ENCODE measurements at places on chromosomes 1 and 21.

GRCh38 chr1:226349801-226350518 lies 41.0 kb upstream of the LIN9 start:
- DNase-seq: no peak

DNA sequence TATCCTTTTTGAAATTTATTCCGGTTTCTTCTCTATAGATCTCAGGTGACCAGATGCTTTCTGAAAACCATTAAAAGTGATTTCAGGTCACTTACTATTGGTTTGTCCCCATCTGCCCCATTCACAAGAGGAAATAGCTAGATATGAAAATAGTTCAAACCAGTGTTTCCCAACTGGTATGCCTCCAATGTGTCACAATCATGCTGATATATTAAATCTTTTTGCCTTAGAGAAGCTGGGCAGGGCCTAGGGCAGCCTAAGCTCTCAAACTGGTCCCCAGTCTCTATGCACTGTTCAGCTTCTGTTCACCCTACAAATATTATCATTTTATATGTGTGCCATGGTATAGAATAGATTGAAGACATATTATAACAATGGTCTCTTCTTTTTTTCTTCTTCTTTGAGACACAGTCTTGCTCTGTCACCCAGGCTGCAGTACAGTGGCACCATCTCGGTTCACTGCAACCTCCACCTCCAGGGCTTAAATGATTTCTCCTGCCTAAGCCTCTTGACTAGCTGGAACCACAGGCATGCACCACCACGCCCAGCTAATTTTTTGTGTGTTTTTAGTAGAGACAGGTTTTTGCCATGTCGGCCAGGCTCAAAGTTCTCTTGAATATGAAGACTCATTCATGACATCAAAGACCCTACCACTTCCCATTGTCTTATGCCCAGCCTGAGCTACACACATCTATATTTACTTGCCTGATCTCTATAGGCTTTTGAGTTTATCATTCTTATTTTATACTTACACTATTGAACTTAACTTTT lies 15.7 kb downstream of the PTPN22 start:
- DNase-seq: no peak

GRCh38 chr1:26786437-26787380 lies 1.0 kb upstream of the PIGV start:
- no peak for DNase-seq

GRCh38 chr21:45443595-45444181 lies 38.7 kb downstream of the COL18A1 start:
- no peak for DNase-seq

GRCh38 chr21:14918527-14918926 lies 146.3 kb downstream of the NRIP1 start:
- no peak for DNase-seq

GRCh38 chr1:20732588-20733359 lies at the start of gene SH2D5:
SH2D5 (minus strand) TSS chr1:20732703; CDS start chr1:20728044, 4,659 bp downstream.
- no peak for DNase-seq

DNA sequence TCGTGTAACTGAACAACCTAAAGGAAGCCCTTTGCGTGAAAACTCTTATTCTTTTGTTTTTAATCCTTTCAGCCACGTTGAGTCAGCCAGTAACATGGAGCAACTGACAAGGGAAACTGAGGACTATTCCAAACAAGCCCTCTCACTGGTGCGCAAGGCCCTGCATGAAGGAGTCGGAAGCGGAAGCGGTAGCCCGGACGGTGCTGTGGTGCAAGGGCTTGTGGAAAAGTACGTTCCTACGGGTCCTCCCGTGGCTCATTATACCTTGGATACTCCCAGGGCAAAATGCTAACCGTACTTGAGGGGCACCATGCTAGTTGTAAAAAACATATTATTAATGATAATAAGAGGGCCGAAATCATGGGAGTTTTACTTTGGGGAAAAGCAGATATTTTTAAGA lies 49.4 kb downstream of the LAMC2 start:
- DNase-seq: no peak

GRCh38 chr1:206982216-206982615 lies 12.0 kb upstream of the FCAMR start:
- DNase-seq: peak; percentile 42

DNA sequence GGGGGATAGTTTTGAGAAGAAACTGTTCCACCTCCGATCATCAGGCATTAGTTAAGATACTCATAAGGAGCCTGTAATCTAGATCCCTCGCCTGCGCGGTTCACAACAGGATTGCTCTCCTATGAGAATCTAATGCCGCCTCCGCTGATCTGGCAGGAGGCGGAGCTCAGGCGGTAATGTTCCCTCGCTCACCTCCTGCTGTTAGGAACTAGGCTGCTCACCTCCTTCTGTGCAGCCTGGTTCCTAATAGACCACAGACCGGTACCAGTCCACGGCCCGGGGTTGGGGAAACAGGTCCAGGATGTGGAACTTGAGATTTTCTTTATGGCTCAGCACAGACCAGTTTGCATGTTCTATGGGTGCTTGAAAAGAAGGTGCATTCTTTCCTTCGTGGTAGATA lies 27.2 kb upstream of the FAM3B start:
- no peak for DNase-seq

GRCh38 chr1:233315718-233316301 lies 11.7 kb upstream of the MAP3K21 start:
- DNase-seq: no peak

DNA sequence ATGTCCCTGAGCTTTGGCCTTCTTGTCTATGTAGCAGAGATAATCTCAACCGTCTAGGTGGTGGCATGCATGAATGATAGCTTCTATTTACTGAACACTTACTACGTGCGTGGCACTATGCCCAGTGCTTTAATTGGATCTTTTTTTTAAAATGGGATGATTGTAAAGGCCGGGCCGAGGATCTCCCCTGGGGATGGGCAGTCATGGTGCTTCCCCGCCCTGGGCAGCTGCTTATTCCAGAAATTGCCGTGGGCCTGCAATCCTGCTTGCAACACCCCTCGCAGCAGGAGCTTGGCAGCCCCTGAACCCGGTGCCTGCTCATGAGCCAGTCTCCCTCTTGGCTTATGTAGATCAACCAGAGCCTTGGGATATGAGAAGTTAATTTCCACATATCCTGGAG lies 360.7 kb downstream of the CAMTA1 start:
- no peak for DNase-seq

DNA sequence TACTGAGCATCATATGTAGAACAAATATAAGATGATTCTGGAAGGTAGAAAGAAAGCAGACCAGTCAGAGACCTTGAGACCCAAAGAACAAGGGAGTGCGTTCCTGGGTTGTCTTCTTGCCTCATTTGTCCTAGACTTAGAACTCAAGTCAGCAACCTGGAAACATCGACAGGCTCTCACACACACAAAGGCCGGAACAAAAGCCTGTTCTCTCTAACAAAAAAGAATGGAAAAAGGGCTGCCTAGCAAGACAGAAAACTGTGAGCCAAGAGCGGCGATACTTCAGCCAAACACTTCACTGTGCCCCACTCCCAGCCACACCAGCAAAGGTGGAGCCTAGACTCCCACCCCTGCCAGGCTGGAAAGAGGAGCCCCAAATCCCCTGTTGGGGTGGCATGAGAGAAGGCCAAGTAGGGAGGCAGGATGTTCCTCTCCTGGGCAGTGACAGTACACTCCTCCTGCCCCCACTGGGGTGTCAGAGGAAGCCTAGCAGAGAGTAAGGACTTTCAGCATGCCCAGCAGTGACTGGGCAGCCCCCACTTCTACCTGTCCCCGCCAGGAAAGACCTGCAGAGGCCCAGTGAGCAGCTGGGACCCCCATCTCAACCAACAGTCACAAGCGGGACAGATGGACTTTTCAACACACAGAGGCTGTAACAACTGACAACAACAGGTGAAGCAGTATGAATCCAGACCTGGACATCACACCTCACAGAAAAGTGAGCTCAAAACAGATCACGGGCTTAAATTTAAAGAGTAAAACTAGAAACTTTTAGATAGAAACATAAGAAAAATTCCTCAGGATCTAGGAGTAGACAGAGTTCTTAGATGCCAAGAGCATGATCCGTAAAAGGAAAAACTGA lies 33.0 kb downstream of the MRAP start:
- no peak for DNase-seq

DNA sequence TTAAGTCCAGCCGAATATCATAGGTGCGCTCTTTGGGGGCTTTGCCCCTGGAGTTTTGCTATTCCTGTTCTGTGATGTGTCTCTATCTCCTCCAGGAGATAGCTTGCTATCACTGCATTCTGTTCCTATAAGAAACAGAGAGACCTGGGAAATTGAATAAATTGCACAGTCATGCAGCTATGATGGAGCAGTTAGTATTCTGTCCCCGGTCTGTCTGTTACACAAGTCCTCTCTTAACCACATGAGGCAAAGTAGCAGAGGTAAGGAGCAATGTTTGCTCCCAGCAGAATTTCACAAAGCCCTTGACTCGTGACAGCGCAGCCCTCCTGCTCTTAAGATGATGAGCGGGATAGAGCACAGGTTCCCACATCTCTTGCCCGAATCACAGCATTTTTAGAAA lies 63.9 kb upstream of the GRHL3 start:
- DNase-seq: no peak

- no peak for DNase-seq
Observed at GRCh38 chr1:175364424-175365076, 172.0 kb upstream of the KIAA0040 start.

- no peak for DNase-seq
Observed at GRCh38 chr1:167659881-167660280, 29.8 kb downstream of the RCSD1 start.

DNA sequence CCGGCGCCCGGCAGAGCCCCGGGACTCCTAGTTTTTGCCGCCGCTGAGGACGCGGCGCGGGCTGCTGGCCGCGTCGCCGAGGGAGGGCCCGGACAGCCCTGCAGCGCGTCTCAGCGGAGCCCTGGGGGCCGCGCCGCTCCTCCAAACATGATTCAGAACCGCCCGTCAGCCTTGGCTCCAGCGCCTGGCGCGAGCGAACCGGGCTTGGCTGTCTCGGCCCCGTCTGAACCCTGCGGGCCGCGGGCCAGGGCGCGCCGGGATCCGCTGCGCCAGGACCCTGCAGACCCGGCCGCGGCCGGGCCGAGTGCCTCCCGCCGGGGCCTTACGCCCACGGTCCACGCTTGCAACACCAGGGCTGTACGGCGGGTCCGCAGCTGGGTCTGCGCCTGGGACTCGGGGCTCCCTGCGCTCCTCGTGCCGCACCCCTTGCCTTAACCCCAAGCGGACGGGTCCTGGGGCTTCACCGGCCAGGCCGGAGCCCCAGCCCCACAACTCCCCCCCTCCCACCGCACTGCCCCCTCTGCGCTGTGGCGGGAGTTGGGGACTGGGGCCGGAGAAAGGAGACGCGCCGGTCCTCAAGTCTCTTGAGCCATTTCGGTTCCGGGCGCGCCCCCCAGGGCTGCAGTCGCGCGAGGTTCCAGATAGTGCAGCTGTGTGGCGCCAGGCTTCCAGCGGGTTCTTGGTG lies 48.4 kb upstream of the CD34 start:
- no peak for DNase-seq

- no peak for DNase-seq
Observed at GRCh38 chr1:216462066-216462775, 39.0 kb upstream of the USH2A start.

GRCh38 chr1:27979859-27980201 lies 20.1 kb downstream of the XKR8 start:
- DNase-seq: no peak

GRCh38 chr1:108049178-108049819 lies 84.3 kb upstream of the VAV3 start:
- no peak for DNase-seq

DNA sequence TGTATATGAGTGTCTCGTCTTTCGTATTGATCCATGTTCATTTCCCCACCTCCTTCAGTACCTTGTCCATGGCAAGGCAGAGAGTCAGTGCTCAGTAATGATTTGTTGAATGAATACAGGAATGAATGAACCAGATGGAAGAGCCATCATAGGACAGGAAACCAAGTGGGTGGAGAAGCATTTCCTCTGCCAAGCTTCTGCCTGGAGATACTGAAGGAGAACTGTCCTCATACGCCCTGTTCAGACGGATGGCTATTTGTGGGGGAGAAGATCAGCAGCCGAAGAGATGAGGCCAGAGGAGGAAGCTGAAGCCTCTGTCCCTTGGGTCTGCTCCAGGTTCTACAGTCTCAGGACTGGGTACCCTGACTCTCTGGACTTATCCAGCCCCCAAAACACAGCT lies 5.8 kb downstream of the FAM43B start:
- no peak for DNase-seq

- no peak for DNase-seq
Observed at GRCh38 chr1:162678439-162678838, 46.2 kb downstream of the DDR2 start.

DNA sequence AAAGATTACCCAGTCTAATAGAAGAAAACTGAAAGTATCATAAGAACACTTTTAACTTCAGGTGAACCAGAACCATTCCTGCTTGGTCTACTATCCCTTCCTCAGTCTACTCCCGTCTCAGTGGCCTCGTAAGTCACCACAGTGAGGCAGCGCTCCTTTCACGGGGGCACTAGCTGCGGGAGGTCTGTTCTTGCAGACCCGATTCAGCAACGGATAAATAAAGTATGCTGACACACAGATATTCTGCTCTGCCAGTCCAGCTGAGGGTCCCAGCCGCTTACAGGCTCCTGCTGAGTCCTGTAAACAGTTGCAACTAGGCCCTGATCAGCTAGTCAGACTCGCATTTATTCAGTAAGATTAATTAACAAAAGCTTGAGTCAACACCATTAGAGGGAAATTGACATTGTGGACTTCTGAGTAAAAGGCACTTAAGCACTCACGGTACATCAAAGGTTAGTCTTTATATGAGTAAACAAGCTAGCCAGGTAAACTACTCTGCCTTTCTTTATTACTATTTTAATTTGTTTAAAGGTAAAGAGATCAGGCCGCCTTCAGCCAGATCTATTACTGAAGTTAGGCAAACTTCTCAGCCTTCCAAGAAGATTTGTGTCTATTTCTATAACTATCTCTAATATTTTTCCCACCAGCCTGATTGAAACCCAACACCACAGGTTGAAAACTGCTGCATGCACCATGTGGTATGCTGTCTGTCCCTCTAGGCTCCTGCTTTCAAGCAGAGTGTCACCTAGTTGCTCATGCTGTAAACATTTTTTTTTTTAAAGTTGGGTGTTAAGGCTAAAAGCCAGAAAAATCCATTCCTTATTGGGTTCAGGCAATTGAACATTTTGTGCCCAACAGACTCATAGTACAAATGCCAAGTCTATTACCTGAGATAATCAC lies 87.7 kb downstream of the INTS7 start:
- no peak for DNase-seq

DNA sequence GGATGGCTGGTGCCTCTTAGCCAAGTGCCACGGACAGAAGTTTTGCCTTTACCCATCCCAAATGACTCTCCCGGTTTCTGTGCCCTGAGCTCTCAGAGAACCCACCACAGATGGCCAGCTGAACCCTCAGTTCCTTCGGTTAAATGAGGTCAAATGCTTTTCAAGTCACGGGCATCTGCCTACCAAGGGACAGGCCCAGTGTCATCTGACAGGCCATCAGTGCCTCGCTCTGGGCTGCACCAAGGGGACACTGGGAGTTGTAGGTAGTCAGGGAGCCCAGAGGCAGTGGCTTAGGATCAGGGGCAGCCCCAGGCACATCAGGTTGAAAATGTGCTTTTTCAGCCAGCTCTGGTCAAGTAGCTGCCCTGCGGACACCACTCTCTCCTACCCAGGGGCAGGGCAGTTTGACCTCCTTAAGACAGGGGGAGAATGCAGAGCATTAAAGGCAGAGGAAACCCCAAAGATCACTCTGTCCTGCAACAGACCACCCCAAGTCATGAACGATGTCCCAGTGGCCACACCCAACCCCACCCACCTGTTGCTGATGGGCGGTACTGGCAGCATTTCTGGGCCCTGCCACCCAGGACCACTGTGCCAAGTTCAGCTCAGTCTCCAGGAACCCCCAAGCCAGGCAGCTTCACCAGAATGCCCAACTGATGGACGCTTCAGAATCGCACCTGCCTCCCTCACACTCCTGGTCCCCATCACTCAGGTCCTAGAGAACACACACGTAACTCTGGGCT lies 60.7 kb downstream of the CASZ1 start:
- no peak for DNase-seq

GRCh38 chr1:37734629-37735591 lies 30.0 kb downstream of the EPHA10 start:
- DNase-seq: no peak
